Mammary microvascular endothelial cell (primary cell): ENCODE measurements at places on chromosomes 13 and 19. TPM values are rescaled to one million over a fixed set of nuclear protein-coding genes. Genes with fewer than 3 reads are reported as not detected.

SERP2 gene
- 0.25 TPM in 1 of 2 replicates, not detected in the other for total RNA-seq

PABPC3 gene
- under 0.01 and 0.05 TPM in 2 replicates for total RNA-seq

CPB2 gene
- total RNA-seq = not detected in 2 replicates

TIMM13 gene
- total RNA-seq = 59.9 and 60.8 TPM in 2 replicates

OR10H1 gene
- total RNA-seq = not detected in 2 replicates

DMWD gene
- 32.8 and 33.2 TPM in 2 replicates for total RNA-seq

KLK3 gene
- not detected in 2 replicates for total RNA-seq

PLK5 gene
- not detected in 2 replicates for total RNA-seq

ZNF723 gene
- total RNA-seq = not detected in 2 replicates

KLK4 gene
- total RNA-seq = not detected in 2 replicates

NPAS1 gene
- total RNA-seq = not detected in 2 replicates

KIR3DL2 gene
- not detected in 2 replicates for total RNA-seq

CCL25 gene
- not detected in 2 replicates for total RNA-seq

COL5A3 gene
- 0.05 and 0.20 TPM in 2 replicates for total RNA-seq

MYO16 gene
- 0.05 TPM in 1 of 2 replicates, not detected in the other for total RNA-seq

KLK15 gene
- not detected in 2 replicates for total RNA-seq

ARHGEF1 gene
- 82.4 and 89.8 TPM in 2 replicates for total RNA-seq

GFY gene
- not detected in 2 replicates for total RNA-seq

ZNF709 gene
- 0.13 and 1.4 TPM in 2 replicates for total RNA-seq

KLK14 gene
- not detected in 2 replicates for total RNA-seq

DCLK1 gene
- 20.2 and 20.4 TPM in 2 replicates for total RNA-seq

GARIN5A gene
- total RNA-seq = not detected in 2 replicates

SULT2A1 gene
- not detected in 2 replicates for total RNA-seq

RLN3 gene
- not detected in 2 replicates for total RNA-seq
